IMR-90 (cell line): ENCODE measurements at places on chromosomes 6 and 20. TPM values are rescaled to one million over a fixed set of nuclear protein-coding genes. Genes with fewer than 3 reads are reported as not detected.

GRCh38 chr20:59771506-59772372 lies 161.7 kb downstream of the SYCP2 start:
- DNase-seq, result no peak

Gene LKAAEAR1
- total RNA-seq, result not detected in 2 replicates

- DNase-seq, result no peak
Observed at GRCh38 chr6:105649192-105649591, 246.3 kb upstream of the PREP start.

Gene ASIP
- not detected in 2 replicates for total RNA-seq

GRCh38 chr6:29171736-29172135 lies 1.0 kb downstream of the OR2J2 start:
- DNase-seq, result no peak

DNA sequence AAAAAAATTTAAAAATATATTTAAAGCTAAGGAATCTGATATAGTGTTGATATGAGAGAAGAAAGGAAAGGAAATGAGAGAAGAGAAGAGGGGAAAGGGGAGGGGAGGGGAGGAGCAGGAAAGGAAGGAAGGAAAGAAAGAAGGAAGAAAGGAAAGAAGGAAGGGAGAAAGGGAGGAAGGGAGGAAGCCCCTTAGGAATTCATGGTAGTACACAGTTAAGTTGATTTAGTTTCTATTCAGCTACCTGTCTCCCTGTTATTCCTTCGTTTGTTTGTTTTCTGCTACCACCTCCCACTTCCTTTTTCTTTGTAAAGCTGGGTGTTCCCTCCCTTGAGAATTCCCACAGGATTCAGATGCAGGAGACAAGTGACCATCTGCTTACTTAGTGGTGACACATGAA lies 1025.4 kb upstream of the FLRT3 start:
- no peak for DNase-seq

GRCh38 chr20:53865901-53866793 lies 204.2 kb downstream of the BCAS1 start:
- peak; percentile 77 for DNase-seq

DNA sequence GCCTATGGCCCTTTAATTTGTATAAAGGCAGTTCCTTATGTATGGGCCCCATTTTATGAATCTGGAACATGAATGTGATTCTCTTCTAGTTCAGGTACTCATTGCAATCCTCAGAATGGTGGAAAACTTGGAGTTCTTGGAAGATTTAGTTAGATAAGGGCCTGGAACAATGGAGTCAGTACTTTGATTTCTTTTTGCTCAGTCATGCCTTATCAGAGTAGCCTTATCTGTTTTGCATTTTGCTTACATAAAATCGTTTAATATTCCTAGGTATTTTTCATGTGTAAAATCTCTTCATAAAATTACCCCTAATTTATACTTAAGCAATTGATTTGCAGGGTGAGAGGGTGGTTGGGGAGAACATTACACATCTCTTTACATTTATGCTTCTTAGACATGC lies 160.6 kb downstream of the JARID2 start:
- DNase-seq, result no peak

- no peak for DNase-seq
Observed at GRCh38 chr6:151241853-151242252, 2.1 kb downstream of the AKAP12 start.

- peak; percentile 59 for DNase-seq
Observed at GRCh38 chr20:18632196-18632789, 44.4 kb downstream of the DTD1 start.

DNA sequence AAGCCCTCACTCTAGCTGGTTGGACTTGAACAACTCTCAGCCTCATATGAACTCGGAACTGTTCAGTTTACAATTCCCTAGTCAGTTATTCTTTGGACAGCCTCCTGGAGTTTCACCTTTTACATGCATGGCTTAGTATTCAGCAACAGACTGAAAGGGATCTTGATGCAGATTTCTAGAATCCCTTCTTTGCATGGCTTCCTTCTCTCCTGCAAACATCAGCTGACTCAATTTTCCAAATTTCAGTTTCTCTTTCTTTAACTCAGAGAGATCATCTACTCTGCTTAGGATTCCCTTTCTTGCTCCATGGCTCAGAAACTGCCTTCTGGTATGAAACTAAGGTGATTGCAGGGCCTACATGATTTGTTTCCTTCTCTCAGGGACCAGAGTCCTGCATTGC lies 99.6 kb downstream of the CEP57L1 start:
- DNase-seq, result no peak
